ENCODE measurements at places on chromosomes 11 and 22. TPM values are rescaled to one million over a fixed set of nuclear protein-coding genes. Genes with fewer than 3 reads are reported as not detected.

The MAPK8IP2 gene
- polyA plus RNA-seq, result 0.51 TPM

- DNase-seq, result no peak
Measured at GRCh38 chr22:24685531-24686190, 82.7 kb downstream of the GGT1 start.

The TMEM86A gene
- 3.8 TPM for polyA plus RNA-seq

GRCh38 chr11:15180212-15180792, 65.6 kb downstream of the INSC start:
- no peak for DNase-seq

- no peak for DNase-seq
Measured at GRCh38 chr11:30855383-30856006, 269.3 kb upstream of the MPPED2 start.

- no peak for DNase-seq
Measured at GRCh38 chr11:123231256-123231655, 36.2 kb upstream of the CLMP start.

The KCTD17 gene
- 17.3 TPM for polyA plus RNA-seq
